Glutamatergic neuron (in vitro differentiated cells): ENCODE measurements at places on chromosomes 6 and 20.
A peak's percentile ranks its signal among the peaks of the same experiment; 100 is the strongest.

DNA sequence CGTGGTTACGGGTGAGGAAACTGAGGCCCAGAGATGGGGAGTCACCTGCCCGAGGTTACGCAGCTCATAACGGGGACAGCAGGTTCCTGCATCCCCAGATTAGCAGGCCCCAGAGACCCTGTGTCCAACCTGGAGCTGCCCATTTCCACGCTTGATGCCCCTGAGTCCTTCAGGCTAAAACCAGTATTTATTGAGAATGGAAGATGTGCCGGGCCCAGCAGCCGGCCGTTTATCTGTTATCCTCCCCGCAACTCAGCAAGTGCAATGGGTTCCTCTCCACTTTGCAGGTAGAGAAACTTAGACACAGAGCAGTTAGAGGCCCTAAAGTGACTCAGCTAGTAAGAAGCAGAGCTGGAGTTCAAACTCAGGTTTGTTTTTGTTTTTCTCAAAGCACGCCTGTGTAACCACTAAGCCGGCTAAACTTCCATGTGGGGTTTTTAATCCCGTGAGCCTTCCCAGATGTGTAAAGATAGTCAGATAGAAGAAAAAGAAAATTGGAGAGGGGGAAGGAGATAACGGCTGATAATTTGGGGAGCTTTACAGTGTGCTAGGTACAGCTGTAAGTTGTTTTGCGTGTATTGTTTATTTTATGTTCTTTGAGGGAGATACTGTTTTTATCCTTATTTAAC lies 775 bp downstream of the PFDN4 start:
- peaks cover 2% of the 10 kb centered on the region for H3K27me3 ChIP-seq
- no peak for DNase-seq
- no peaks in the 10 kb centered on the region for H3K36me3 ChIP-seq
- H3K27ac ChIP-seq, result peak overlapping the region; percentile 75

DNA sequence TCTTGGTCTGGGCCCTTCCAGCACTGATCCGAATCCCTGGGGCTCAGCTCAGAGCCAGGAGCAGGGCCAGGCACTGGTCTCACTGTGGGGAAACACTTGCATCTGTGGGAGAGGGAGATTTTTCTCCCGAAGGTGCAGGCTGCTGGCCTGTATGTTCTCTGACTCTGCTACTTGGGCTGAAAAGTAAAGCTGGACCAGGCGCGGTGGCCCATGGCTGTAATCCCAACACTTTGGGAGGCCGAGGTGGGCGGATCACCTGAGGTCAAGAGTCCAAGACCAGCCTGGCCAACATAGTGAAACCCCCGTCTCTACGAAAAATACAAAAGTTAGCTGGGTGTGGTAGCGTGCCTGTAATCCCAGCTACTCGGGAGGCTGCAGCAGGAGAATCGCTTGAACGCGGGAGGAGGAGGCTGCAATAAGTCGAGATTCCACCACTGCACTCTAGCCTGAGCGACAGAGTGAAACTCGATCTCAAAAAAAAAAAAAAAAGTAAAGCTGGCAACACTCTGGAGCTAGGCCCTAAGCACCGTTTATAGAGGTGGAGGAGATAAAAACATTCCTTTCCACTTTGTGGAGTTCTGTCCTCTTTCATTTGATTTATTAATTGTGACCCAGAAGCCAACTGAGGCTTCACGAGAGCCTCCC lies 41.7 kb downstream of the JPH2 start:
- DNase-seq, result no peak
- no peaks in the 10 kb centered on the region for H3K36me3 ChIP-seq
- H3K27me3 ChIP-seq, result peaks cover 1% of the 10 kb centered on the region

DNA sequence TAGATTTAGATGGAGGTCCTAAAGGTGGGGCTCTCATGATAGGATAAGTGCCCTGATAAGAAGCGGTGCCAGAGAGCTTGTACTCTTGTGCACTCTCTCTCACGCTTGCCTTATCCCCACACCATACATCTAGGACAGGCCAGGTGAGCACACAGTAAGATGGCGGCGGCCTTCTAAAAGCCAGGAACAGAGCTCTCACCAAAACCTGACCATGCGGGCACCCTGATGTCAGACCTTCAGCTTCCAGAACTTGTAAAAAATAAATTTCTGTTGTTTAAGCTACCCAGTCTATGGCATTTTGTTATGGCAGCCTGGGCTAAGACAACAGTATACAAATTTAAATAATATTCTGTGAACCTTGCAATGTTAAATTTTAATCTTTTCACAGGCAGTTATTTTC lies 40.8 kb upstream of the CALHM6 start:
- no peaks in the 10 kb centered on the region for H3K36me3 ChIP-seq
- no peak overlapping the region for H3K4me3 ChIP-seq
- no peak overlapping the region for H3K27ac ChIP-seq
- no peaks in the 10 kb centered on the region for H3K4me1 ChIP-seq
- H3K27me3 ChIP-seq, result no peaks in the 10 kb centered on the region
- no peak for DNase-seq

DNA sequence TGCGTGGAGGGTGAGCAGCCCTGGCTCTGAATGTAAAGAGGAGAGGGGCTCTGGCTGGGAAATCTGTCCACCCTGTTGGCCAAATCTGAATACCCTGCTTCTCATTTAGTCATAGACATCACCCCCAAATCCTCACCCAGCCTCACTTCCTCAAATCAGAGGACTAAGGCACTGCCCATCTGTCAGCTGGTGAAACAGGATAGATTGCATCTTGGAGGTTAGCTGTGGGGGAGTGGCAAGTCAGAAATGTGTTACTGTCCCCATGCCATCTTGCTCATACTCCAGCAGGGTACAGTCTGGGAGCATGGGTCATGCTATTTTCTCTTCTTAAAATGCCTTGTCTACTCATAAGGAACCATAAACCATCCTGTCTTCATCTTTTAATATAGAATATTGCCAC lies 9.5 kb upstream of the DTNBP1 start:
- H3K27me3 ChIP-seq, result peaks cover 3% of the 10 kb centered on the region
- H3K36me3 ChIP-seq, result no peaks in the 10 kb centered on the region
- peaks cover 32% of the 10 kb centered on the region for H3K4me1 ChIP-seq

DNA sequence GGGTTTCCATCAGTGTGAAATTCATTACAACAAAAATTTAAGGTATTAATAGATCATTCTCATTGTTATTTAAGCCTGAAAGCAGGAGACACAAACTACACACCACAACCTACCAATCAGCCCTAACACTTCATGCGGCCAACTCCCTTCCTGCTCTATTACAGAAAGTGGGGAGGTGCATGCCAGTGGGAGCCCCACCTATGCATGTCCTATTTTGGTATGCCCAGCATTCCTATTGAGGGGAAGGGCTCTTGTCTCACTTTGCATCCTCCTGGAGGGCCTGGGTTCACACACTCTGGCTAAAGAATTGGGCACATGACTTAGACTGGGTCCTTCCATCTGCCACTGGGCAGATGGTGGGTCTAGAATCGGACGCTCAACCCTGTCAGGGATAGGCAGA lies 450.0 kb downstream of the PTPRT start:
- no peak overlapping the region for H3K4me3 ChIP-seq
- DNase-seq, result no peak
- H3K27me3 ChIP-seq, result peaks cover 1% of the 10 kb centered on the region
- H3K4me1 ChIP-seq, result peaks cover 1% of the 10 kb centered on the region
- no peak overlapping the region for H3K27ac ChIP-seq
- no peaks in the 10 kb centered on the region for H3K36me3 ChIP-seq

DNA sequence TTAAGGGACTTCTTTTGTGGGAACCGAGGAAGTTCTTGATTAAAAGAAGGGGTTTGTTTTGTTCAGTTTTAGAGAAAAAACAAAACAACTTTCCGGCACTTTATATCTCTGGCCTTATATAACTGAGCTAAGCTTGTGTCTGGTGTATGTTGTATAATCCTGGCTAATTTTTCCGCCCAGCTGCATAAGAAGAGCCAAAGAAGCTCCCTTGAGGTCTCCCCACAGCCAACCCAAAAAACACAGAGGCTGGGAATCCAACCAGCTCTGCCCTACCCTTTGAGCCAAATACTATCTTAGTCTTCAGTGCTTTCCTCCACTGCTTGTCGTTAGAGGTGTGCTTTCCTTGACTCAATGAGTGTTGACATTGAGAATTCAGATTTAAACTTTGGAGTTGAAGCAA lies 45.5 kb upstream of the RNF146 start:
- H3K27me3 ChIP-seq, result no peaks in the 10 kb centered on the region
- H3K27ac ChIP-seq, result no peak overlapping the region
- H3K4me1 ChIP-seq, result no peaks in the 10 kb centered on the region
- no peak overlapping the region for H3K4me3 ChIP-seq
- no peak for DNase-seq

DNA sequence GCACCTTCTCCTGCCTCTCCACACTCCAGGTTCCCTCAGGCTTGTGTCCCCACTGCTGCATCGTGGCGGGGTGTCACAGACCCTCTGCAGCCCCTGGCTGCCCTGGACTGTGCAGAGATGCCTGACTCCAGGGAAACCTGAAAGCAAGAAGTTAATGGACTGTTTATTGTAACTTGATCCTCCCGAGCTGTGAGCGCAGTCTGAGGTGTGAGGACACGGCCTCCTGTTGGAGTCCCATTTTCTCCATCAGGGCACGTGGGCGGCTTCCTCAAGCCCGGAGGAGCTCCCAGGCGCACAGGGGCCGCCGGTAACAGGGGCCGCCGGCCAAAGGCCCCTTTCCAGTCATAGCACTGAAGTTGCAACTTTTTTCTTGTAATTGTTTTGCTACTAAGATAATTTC lies 16.9 kb downstream of the RBM38 start:
- H3K4me1 ChIP-seq, result peaks cover 5% of the 10 kb centered on the region
- H3K4me3 ChIP-seq, result no peak overlapping the region
- H3K27me3 ChIP-seq, result peaks cover 3% of the 10 kb centered on the region
- no peak for DNase-seq
- H3K36me3 ChIP-seq, result no peaks in the 10 kb centered on the region

DNA sequence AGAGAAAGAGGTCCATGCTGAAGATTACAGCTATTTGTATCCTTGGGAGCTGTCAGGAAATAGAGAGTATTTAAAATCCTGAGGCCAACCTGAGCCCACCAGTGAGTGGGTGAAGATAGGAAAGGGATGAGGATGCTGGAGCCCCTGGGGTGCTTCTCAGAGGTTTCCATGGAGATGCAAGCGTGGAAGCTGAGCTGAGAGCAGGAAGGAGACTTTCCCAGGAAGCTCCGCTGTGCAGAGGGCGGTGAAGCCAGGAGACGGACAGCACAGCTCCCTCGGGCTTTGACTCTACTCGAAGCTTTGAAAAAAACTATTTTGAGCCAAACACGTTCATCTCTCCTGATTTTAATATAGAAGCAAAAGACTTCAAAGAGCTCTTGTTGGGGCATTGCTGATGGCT lies 222.1 kb downstream of the SMOC2 start:
- H3K27ac ChIP-seq, result no peak overlapping the region
- H3K4me1 ChIP-seq, result peaks cover 17% of the 10 kb centered on the region
- no peak overlapping the region for H3K4me3 ChIP-seq
- no peak for DNase-seq
- peaks cover 5% of the 10 kb centered on the region for H3K27me3 ChIP-seq
